Foreskin keratinocyte (primary cell): ENCODE measurements at places on chromosomes 3 and 15. TPM values are rescaled to one million over a fixed set of nuclear protein-coding genes. Genes with fewer than 3 reads are reported as not detected.

- DNase-seq, result peak; percentile 10
Measured at GRCh38 chr3:108736821-108737220, 20.4 kb downstream of the RETNLB start.

DNA sequence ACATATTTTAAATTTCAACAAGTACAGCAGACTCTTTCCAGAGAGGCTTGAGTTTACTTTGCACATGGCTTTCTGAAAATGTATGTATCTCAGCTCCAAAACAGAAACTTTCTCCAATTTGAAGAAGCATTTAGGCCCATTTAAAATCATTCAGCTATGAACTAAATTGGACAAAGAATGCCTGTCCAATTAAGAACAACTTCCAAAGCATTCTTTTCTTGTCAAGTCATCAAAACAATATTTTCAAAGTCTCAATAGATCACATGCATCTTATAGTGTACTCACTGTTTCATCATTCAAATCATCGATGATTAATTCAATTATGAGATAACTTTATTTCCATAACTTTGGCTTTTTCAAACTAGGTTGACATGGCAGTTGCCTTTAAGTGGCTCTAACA, 95.2 kb downstream of the KBTBD8 start:
- no peak for DNase-seq

Gene PLA2G4D
- 0.08 and 0.09 TPM in 2 replicates for polyA plus RNA-seq

- no peak for DNase-seq
Measured at GRCh38 chr3:78881501-78881900, 886.3 kb downstream of the ROBO1 start.

DNA sequence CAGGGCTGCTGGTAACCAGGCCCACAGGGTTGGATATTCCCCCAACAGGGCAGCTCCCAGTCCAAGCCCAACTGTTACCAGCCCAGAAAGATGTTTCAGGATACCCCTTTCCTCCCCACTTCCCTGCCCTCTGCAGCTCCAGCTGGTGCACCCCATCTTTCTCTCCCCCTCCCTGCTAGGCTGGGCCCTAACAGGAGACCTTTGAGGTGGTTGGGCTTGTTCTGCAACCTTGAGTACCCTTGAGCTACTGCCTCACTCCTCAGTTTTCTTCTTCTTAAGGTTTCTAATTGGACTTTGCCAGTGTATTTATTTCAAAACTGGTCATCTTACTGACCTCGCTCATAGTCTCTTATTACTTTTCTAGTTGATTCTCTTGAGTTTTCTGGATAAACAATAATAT, 16.9 kb upstream of the INSYN1 start:
- no peak for DNase-seq

- DNase-seq, result no peak
Measured at GRCh38 chr3:134857356-134857755, 62.3 kb downstream of the EPHB1 start.

- no peak for DNase-seq
Measured at GRCh38 chr3:66481071-66482017, 19.5 kb downstream of the LRIG1 start.

DNA sequence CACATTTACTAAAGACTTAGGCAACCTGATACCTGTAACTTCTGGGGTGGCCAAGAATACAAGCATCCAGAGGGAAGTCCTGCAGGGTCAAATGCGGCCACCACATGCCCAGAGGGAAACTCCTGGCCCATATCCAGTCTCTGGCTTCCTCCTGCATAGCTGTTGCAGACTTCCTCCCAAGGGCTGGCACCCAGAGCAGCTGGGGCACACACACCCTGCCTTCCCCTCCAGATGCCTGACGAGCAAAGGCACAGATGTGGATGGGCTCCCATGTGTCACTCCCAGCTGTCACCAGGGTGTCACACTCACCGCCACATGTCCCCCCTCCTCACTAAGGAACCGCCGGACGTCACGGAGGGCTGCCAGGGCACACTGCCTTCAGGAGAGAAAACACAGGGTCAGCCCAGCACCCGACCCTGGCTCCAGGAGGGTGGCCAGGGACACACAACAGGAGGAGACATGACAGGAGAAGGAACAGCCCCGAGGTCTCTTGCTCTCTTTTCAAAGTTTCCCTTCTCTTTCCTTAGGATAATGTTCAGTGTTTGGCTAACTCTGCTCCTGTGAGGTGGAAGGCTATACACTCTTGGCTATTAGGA, 13.2 kb downstream of the PFKFB4 start:
- DNase-seq, result no peak

DNA sequence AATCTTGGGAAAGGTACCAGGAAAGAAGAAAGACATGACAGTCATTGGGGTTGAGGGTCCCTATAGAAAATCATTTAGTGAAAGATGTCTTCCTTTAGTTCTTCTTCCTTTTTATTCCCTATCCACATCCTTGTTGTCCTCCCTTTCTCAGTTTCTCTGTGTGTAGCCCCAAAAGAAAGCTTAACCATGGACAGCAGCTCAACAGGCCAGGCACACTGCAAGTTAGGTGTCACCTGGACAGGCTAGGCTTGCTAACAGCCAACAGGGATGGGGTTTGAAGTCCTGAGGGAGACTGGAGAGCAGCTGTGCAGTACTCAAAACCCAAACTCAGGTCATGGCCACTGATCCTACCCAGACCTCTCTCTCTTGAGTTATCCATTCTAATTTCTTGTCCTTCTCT, 543.1 kb downstream of the TUSC7 start:
- DNase-seq, result no peak

DNA sequence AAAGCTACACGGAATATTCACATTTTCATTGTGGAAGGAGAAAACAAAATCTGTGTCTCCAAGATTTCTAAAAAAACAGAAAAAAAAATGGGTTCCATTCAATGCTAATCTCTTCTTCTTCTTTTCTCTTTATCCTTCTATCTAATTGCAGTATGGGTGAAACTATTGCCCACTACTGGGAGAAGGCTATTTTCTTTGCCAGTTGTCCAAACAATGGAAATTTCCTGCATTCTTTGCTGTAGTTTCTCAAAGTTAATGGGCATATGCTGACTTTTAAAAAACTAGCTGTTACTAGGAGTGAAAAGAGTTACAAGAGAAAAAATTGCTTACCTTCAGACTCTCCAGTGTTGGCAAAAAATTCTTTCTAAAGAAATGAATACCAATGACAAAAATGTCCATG, 179.3 kb upstream of the ANKRD28 start:
- no peak for DNase-seq

- DNase-seq, result no peak
Measured at GRCh38 chr3:95343228-95343627, 1280.4 kb downstream of the NSUN3 start.

- no peak for DNase-seq
Measured at GRCh38 chr3:167246252-167246651, 133.8 kb downstream of the ZBBX start.

DNA sequence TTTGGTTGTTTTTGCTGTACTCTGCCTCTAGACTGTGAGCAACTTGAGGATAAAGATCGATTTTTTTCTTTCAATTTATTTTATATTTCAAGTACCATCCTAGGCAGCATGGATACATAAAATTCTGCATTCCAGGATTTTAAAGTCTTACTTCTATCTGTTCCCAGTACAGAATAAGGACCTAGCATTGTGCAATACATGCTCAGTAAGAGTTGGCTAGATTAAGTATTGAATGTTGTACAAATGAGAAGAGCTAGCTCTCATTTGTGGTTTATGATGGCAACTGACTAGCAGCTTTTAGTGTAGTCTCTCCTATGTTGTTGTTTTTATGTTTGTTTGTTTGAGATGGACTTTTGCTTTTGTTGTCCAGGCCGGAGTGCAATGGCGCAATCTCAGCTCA, 222.7 kb downstream of the TP63 start:
- DNase-seq, result no peak
